ENCODE measurements at places on chromosomes 13 and 19.

GRCh38 chr13:94309997-94310855, 169.3 kb downstream of the DCT start:
- peak; percentile 96 for DNase-seq

DNA sequence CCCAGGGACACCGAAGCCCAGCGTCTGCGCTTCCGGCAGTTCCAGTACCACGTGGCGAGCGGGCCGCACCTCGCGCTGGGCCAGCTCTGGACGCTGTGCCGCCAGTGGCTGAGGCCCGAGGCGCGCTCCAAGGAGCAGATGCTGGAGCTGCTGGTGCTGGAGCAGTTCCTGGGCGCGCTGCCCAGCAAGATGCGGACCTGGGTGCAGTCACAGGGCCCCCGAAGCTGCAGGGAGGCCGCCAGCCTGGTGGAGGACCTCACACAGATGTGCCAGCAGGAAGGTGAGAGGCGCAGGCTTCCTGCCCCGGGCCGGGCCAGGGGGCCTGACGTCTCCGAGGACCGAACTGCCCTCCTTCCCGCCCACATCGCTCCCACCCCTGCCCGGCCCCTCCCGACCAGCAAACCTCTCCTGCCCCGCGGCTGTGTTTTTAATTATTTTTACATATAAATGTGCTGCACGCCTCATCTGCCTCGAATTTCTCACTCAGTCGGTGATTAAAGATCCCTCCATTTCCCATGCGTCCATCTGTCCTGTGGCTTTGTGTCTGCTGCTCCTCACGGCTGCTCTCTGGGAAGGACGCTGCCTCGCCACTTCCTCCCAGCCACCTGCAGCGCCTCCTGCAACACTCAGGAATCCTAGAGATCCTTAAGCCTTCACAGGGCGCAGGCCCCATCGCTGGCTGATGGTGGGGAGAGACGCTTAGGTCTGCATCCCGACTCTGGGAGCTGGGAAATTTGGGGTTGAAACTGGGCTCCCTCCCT, 4.3 kb downstream of the ZSCAN1 start:
- DNase-seq: no peak

- no peak for DNase-seq
Measured at GRCh38 chr19:45355402-45355801, 14.9 kb downstream of the KLC3 start.

- no peak for DNase-seq
Measured at GRCh38 chr13:98460516-98460915, 116.4 kb downstream of the STK24 start.

- DNase-seq: no peak
Measured at GRCh38 chr13:19794631-19795030, 11.9 kb upstream of the PSPC1 start.

DNA sequence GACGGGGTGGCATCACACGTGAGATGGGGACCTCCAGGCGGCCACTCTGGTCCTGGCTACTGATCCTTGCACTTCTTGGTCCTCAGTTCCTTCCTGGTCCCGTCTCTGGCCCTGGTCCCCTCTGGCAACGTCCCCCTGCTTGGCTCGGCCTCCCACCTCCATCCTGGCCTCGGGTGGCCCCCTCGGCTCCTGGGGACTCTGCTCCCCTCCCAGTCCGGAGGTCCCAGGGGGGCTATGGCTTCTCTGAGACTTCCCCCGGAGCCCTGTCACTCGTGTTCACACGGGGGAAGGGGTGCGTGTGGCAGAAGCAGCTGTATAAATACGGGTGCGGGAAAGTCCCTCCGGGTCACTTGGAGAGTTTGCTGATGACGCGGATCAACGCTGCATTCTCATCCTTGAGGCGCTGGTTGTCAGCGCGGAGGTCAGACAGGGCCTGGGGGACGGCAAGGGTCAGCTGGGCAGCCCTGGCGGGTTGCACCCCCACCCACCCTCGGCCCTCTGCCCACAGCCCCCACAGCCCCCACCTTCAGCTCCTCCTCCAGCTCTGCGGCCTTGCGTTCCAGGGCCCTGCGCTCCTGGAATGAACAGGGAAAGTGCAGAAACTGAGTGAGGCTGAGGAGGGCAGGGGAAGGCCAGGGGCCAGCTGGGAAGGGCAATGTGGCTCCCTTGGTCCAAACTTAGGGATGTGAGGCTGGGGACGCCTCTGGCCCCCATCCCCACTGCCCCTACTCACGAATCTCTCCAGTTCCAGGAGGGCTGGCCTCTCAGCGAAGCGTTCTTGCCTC, 15.6 kb downstream of the EPS8L1 start:
- no peak for DNase-seq

DNA sequence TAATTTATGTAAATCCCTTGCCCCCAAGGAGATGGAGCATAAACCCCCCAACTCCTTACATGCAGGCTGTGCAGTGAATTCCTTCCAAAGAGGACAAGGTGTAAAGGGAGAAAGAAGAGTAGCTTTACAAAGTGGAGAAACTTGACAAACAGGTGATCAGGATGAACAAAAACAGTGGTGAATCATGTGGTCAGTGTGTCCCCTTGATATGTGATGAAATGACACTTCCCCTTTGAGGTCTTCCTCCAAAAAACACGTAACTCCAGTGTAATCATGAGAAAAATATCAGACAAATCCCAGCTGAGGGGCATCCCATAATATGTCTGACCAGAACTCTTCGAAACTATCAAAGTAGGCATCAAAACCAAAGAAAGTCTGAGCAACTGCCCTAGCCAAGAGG, 29.5 kb upstream of the AKT2 start:
- no peak for DNase-seq

All from astrocyte (in vitro differentiated cells and primary cell).